Urothelium cell line (cell line): ENCODE measurements at places on chromosomes 11 and 22.
A peak's percentile ranks its signal among the peaks of the same experiment; 100 is the strongest.

DNA sequence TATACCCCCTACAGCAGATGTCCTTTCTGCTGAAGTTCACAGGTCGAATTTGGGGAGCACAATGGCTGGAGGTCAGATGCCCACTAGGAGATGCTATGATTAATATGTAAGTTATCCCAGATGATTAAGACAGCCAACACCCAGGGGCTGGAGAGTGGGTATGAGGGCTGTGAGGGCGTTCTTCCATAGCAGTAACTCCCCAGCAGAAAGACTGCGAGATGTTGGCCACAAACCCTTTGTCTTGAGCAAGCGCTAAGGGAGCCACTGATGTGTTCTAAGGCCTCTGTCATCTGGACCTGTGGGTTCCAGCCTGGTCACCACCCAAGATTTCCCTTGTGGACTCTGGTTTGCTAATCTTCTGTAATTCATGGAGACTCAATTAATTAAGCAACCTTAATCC is 77.6 kb downstream of the BMAL1 start:
- no peak for DNase-seq

- DNase-seq, result peak; percentile 90
Measured at GRCh38 chr11:76318744-76319384, 62.1 kb downstream of the THAP12 start.

DNA sequence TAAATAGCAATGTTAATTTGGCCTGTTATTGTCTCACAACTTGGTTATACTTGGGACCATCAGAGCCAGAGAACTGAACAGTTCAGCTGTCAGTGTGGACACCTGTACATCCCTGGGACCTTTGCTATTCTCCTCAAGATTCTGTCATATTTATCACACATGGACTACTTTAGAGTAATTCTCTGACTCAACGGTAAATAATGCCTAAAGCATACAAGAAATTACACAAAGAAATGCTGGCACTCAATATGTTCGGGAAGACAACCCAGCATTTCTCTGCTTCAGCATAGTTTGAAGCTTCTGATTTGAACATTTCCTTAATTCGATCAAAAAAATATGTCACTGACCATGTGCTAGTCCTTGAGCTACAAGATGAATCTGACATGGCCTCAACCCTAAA is 34.6 kb upstream of the MMP13 start:
- DNase-seq, result no peak

DNA sequence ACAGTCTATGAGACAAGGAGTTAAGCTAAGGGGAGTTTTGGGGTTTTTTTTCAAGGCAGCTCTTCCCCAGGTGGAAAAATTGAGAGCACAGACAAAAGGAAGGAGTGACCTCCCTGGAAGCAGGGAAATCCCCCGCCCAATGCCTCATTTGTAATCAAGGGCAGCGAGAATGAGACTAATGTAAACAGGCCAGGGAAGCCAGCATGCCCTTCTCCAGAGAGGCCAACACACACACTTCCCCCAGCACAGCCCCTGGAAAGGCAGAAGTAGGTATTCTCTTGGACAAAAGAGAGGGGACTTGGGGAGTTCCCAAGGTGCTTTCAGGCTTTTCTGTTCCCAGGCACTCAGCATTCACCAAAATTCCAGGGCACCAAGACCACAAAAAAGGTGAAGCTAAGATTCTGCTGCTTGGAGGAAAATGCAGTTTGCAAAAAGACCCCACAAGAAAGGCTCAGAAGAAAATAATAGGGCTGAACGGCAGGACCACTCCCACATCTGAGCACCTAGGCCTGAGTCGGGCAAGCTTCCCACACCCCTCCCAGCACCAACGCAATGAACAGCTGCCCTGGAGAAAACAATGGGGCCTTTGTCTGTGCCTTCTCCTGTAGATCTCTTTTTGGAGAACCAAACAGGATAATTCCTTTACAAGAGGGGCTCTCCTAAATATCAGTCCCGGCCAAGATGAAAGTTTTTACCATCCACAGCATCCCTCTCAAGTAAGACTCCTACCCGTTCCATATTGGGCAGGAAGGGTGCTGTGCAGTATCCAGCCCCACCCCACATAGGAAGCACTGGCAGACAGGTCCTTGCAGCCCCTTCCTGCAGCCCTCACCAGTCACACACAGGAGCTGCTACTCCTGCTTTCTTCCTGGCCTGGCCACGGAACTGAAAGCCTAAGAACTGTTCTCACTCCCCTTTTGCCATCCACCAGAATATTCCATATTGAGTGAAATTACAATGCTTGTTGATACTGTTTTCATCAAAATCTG is 70.7 kb upstream of the AKIP1 start:
- peak; percentile 75 for DNase-seq

- no peak for DNase-seq
Measured at GRCh38 chr11:78664636-78665035, 90.0 kb upstream of the NARS2 start.

GRCh38 chr22:43263645-43264514 is 76.9 kb upstream of the TTLL12 start:
- peak; percentile 82 for DNase-seq

DNA sequence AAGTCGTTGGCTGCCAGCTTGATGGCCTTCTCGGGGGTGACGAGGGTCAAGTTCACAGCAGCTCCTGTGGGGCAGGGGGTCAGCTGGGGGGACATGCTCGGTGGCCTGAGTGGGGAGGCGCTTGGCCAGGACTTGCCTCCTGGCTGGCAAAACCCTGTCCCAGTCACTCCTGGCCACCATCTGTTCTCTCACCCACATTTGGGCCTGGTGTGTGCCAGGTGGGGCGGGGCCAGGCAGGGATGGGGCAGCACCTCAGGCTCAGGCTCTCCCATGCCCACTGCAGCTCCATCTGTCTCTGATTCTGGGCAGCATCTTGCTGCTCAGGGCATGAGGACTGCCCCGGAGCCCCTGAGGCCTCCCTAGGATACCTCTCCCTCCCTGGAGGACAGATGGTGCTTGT is 3.7 kb upstream of the CEND1 start:
- no peak for DNase-seq

DNA sequence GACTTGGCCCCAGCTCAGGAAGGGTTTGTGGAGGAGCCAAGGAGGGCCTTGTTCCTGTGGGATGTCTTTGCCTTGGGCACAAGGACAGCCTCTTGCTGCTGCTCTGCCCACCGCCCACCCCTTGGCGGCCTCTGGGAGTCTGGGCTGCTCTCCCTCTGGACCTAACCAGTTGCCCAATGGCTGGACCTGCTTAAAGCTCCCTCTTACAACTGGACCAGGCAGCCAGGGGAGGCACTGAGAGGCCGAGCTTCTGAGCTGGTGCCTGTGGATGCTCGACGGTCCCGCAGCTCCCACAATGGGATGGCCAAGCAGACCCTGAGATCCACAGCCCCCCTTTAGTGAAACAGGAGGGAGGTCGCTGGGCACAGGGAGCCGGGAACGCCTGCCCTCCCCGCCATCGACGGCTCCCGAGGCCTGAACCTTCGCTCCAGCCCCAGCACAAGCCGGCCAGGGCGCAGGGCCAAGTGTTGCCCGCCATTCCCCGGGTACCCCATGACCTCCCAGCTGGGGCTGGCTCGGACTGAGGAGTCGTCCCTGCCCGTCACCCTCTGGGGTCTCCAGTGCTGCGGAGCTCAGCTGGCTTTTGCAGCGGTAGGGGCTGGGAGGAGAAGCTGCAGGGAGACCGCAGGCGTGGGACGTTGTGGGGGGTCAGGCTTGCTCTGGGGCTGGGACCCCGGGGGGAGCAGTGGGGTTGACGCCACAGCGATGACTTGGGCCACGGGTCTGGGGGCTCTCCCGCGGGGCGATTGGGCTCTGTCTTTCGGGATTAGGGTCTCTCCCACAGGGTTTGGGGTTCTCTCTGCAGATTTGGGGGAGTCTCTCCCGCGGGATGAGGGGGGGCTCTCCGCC is 584 bp upstream of the GAL start:
- DNase-seq, result no peak

GRCh38 chr22:46390652-46391301 is 55.3 kb downstream of the TRMU start:
- peak; percentile 81 for DNase-seq

DNA sequence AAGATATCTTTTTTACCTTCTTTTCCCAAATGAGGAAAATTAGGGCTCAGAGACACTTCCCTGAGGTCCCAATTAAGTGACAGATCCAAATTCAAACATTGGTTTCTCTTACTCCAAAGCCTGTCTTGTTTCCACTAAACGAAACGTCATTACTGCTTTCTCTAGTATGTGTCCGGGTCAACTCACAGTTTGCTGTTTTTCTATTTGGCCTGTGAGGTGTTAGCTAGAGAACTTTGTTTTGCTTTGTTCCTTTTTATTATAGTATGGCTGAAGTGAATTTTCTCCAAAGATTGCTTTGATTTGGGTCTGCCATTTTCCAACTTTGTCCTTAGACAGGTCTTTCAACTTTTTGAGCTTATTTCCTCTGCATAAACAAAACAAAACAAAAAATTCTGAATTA is 179.6 kb downstream of the UVRAG start:
- DNase-seq, result no peak

DNA sequence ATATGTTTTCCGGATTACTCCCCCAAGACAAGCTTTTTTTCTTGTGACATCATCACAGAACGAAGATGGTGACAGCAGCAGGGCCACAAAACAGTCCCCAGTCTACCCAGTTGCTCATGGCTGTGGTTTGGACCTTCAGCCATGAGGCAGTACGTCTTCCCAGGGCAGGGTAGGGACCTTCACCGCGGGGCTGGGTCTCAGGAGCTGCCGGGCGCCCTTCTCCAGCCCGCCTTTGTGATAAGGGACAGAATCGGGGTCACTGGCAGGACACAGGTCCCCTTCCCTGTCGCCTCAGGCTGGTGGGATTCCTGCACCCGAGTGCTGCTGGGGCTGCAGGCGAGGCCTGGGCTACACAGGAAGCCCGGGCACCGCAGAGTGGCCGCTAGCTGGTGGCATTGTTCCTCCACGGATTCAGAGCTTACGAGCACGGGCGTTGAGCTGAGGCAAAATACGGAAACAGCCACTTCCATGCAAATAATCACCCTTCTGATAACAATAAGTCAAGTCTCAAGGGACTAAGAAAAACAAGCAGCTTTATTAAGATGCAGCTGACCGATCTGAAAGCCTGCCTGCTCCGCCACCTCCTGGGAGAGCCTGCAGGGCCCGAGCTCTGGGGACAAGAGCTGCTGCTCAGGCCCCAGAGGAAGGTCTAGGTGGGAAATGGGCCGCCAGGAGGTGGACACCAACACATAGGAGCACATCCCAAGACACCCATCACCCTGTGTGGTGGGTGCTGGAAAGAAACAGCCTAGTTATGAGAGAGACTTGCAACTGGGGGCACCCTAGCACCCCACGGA is 12.3 kb downstream of the TBX1 start:
- no peak for DNase-seq

DNA sequence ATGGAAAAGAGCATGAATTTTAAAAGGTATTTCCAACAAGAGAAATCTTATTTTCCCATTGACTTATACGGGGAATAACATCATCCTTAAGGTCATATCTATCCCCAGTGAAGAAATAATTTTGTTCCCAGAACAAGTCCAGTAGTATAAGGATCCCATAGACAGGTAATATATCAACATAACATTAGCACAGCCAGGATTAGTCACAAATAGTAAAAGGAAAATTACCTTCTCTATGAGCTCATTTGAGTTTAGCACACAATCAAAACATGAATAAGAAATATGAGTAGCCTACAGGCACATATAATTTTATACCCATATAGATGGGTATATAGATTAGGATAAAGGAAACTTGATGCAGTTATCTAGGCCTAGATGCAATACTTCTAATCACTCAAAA is 2.8 kb upstream of the OR52K1 start:
- DNase-seq, result no peak

GRCh38 chr11:100632941-100633452 is 54.1 kb upstream of the ARHGAP42 start:
- peak; percentile 13 for DNase-seq

DNA sequence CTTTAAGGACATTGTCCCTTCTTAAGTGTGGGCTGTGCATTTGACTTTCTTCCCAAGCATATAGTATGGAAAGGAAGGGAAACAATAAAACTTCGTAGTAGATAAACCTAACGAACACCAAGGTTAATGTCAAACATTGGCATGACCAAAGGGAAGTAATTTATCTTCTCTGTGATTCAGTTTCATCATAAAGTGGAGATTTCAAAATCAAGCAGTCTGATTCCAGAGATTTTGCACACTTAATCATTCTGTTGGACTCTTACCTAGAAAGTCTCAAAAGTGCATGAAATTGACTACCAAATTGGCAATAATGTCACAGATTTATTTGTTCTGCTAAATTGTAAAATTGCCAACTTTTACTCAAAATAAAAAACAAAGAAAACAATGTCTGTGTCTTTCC is 559.7 kb downstream of the JRKL start:
- DNase-seq, result no peak

- DNase-seq, result no peak
Measured at GRCh38 chr11:11580841-11581411, 40.9 kb downstream of the GALNT18 start.

- DNase-seq, result no peak
Measured at GRCh38 chr22:25829808-25830777, 88.1 kb downstream of the MYO18B start.

- DNase-seq, result no peak
Measured at GRCh38 chr11:117691218-117691514, 105.8 kb downstream of the DSCAML1 start.

DNA sequence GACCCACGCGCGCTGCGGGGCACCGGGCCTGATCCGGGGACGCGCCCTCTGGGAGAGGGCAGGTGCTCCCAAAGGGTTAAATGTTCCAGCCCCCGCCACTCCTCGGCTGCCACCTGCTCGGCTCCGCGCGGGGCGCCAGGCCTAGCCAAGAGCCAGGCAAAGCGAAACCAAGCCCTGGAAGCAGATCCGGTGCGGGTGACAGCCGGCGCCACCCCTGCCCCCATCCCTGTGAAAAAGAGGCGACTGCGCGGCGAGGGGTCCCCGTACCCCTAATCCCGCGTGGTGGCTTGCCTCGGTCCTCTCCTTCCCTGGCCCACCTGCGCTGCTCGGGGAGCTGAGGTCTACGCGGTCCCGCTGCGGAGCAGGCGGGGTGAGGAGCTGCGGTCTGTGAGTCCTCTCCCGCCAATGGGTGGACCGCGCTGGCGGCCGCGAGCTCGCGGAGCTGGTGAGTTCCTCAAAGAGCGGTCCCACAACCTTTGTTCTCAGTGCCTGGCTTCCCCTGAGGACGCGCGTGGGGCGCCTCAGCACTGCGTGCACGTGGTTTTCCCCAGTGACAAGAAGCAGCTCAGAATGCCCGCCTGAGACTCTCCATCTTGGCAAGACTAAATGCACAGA is at the start of gene ME3:
TSS of gene ME3 (minus strand) at position 610 of the 615 bp plus-strand sequence.
- DNase-seq, result no peak
